RCC 7860 (cell line): ENCODE measurements at places on chromosomes 13 and 19.

DNA sequence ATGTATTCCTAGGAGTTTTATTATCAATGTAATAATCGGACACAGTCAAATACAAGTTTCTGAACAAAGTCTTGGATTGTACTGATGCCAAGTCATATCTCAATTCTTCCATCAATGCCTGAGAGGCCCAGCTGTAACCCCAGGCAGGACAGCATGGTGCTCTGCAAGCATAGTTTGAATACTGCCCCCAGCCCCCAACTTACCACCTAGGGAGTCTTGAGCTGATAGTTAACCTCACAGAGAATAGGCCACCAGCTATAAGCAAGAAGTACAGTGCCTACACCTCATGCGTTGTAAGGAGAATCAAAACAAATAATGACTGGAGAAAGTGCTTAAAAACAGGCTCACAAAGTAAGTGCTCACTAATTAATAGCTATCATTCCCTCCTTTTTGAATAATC is 2.7 kb downstream of the PROSER1 start:
- DNase-seq, result no peak

DNA sequence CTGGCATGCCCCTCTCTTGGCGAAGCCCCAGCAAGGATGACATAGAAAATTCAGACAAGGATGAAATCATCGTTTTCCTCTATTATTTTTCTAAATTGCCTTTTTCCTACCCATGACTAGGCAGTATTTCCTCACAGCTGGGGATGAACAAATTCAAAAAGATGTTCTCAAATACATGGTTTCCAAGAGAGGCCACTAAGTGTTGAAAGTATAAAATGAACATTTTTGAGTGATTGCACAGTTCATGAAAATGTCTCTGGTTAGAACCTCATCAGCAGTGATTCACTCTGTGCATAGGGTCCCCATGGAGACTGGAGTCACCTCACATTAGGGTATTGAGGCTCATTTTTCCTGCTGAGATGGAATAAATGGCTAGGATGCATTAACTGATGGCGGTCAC is 373.7 kb downstream of the DNAJC15 start:
- DNase-seq, result no peak

- DNase-seq, result no peak
Observed at GRCh38 chr13:23147827-23148226, 33.0 kb upstream of the SGCG start.

GRCh38 chr13:41006306-41006705 is 12.8 kb downstream of the ELF1 start:
- no peak for DNase-seq

DNA sequence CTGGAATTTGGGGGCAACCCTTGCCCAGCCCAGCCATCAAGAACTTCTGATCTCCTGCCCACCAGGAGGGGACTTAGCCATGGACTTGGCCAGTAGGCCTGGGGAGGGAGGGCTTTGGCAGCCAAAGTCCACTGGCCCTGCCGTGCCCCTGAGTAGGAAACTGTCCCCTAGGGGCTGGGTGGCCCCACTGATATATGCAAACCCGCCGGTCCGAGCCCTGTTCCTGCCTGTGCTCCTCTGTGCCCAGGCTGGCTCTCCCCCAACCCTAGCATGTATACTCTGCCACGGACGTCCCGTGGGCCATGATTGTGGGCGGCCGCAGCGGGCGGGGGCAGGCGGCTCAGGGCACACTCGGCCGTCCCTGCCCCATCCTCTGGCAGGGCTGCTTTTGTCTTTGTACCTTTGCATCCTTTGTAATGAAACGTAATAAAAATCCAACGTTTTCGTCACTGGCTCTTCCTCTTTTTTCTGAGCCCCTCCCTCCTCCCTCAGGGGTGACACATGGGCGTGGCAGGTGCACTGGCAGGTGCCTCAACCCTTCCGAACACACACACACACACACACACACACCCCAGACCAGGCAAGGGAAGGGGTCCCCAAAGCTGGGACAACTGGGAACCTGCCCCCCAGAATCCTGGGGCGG is 9.1 kb downstream of the COMP start:
- DNase-seq, result no peak

GRCh38 chr13:34816245-34816884 is 125.7 kb upstream of the NBEA start:
- DNase-seq, result no peak

GRCh38 chr13:92838786-92839185 is 387.8 kb upstream of the GPC6 start:
- peak; percentile 95 for DNase-seq

- DNase-seq, result no peak
Observed at GRCh38 chr13:72541674-72542073, 185.8 kb downstream of the MZT1 start.

DNA sequence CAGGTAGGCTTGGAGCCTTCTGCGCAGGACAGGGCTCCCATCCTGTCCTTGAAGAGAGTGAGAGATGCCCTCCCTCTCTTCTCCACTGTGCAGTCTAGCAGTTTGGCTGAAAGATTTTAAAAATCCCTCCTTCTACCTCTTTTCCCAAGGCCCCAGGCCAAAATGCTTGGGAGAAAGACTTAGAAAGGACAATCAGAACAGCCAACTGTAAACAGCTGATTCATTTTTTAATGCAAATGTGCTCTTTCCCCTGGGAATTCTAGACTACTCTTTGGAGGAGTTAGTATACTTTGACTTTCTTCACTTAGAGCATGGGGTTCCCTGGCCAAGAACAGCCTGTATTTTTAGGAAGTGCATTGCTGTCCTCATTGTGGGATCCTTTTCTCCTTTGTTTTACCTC is 398.9 kb downstream of the GPC6 start:
- DNase-seq, result no peak

GRCh38 chr13:114073881-114074612 is 58.4 kb downstream of the RASA3 start:
- no peak for DNase-seq

DNA sequence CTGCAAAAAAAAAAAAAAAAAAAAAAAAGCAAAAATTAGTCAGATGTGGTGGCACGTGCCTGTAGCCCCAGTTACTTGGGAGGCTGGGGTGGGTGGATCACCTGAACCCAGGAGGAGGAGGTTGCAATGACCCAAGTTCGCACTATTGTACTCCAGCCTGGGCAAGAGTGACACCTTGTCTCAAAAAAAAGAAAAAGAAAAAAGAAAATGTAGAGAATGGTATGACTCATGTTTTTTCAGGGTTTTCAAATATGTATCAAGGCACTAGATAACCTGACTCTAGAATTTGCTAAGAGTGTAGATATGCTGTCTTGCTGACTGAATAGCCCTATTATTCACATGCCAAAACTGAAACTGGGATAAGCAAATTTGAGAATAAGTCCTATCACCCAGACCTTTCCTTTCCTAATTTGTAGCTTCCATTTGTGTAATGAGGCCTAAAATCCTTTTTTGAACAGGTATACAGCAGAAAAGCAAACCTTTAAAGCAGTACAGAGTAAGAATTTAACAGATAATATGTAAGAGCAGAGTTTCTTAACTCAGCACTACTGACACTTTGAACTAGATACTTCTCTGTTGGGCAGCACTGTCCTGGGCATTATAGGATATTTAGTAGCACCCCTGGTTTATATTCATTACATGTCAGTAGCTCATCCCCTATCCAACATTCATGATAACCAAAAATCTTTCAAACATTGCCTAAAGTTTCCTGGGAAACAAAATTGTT is 108.6 kb downstream of the ELF1 start:
- no peak for DNase-seq

DNA sequence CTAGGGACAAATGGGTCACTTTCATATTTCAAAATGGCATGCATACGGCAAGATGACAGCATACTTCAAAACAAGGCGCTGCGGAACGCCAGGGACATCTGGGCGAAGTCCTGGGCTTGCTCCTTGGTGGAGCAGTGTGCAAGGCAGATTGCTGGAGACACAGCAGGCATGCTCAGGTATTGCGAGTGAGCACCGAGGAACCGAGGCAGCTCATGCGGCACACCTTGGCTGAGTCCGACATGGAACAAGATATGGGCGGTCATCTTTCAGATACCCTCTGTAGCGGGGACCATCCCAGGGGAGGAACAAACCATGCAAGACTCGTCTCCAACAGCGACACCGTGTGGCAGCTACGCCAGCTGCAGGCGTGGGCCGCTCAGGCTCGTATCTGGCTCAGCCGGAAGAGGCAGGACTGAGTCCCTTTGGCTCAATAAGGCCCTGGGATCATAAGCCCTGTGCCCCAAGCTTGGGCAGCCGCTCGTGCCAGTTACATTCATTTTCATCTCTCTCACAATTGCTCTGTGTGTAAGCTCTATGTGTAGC is 112.4 kb downstream of the NUFIP1 start:
- DNase-seq, result no peak

GRCh38 chr19:15551293-15552004 is 43.1 kb downstream of the CYP4F22 start:
- DNase-seq, result no peak

- no peak for DNase-seq
Observed at GRCh38 chr13:99388334-99388923, 81.2 kb upstream of the GPR183 start.

DNA sequence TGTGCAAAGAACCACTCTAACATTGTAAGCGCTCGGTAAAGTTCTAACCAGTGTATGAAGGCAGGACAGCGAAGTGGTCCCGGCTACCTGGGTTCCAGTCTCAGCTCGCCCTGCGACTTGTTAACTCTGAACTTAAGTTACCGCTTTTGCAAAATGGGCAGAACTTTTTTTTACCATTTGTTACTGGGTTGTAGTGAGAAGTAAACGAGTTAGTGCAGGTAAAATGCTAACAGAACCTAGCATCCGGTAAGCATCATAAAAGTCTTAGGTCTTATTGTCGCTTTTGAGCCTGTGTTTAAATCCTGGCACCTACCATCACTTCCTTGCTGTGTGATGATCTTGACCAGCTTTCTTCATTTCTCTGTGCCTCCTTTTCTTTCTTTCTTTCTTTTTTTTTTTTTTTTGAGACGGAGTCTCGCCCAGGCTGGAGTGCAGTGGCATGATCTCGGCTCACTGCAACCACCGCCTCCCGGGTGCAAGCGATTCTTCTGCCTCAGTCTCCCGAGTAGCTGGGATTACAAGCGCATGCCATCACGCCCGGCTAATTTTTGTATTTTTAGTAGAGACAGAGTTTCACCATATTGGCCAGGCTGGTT is 734 bp upstream of the TRMT1 start:
- DNase-seq, result no peak

DNA sequence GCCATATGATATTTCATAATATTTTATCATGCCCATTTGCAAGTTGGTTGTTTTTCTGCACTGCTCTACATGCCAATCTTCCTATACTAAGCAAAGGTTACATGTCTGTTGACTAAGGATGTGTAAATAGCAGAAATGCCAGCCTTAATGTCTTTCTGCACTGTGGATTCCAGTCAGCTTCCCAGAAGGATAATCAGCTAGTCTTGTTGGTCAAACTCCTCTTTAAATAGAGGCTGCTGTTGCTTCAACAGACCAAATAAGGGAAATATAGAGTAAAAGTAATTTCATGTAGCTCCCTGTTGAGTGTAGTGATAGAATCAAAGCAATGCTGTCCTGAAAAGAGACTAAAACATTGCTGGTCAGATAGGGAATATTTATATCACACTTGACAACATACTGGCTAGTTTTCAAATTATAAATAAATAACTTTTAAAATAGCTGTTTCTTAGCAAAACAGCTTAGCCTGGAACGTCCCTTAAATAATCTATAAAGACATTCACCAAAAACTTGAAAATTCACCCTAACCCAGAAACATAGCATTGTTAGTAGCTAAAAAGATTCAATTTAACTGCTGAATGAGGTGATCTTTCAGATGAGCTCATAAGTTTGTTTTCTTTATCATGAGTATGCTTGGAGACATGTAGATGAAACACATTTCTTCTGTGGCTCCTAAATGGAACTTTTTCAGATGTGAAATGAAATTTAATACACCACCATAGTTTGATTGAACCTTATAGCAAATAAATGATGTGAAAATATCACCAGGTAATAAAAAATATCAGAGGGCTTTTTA is 56.6 kb downstream of the FRY start:
- no peak for DNase-seq

DNA sequence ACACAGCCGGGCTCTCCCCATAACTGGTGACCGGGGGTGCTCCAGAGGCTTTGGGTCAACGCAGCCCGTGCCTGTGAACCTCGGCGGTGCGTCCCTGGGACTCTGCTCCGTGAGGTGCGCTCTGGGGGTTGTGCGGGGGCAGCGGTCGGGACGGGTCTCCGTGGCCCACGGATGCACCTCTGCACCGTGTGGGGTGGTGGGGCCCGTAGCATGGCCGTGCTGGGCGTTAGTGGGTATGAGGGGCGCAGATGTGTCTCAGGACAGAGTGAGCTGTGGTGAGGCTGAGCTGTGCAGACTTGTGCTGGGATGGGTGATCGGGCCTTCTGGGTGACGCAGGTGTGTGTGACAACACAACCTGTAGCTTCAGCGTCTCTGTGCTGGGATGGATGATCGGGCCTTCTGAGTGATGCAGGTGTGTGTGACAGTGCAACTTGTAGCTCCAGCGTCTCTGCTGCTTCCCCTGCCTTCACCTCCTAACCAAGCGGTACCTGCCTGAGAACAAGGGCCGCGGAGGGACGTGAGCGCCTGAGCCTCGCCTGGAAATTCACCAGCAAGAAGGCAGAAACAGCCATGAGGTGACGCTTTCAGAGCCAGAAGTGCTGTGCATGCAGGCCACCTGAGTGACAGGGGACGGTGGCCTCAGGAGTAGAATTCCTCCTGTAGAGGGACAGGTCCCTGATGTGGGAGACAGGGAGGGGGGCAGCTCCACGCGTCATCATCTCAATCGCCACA is 599 bp downstream of the ZNF331 start:
- DNase-seq, result no peak

- DNase-seq, result peak; percentile 75
Observed at GRCh38 chr13:44758630-44759383, 182.7 kb upstream of the TSC22D1 start.

DNA sequence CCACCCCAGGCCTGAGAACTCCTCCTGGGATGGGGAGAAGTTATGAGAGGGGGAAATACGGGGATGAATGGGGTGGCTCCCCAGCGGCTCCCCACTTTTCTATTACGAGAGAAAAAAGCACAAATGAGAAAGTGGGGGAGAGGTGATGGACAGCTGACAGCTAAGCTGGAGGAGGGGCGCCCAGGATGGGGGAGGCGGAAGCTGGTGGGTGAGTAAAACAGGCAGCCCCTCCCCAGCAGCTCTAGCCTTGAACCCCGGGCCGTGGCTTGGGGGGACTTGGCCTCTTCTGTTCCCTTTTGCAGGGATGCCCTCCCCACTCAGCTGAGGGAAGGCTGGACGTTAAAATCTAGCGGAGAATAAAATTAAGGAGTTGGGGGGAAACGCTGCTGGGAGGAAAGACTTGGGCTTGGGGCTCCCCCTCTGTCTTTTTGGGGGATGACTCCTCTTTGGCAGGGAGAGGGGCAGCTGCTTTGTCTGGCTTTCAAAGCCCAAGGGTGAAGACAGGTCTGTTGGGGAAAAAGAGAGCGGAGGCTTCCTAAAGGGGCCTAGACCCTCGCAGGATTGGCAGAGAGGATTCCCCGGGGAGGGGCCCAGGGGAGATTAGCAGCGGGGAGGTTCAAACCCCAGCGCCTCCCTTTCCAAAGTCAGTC is 1.4 kb upstream of the SAMD1 start:
- no peak for DNase-seq

- no peak for DNase-seq
Observed at GRCh38 chr13:51619614-51620013, 35.4 kb downstream of the WDFY2 start.

- DNase-seq, result peak; percentile 74
Observed at GRCh38 chr13:102983496-102983895, 82.7 kb downstream of the SLC10A2 start.

GRCh38 chr13:39379118-39379517 is 223.9 kb downstream of the LHFPL6 start:
- DNase-seq, result no peak

- peak; percentile 48 for DNase-seq
Observed at GRCh38 chr19:46530636-46531035, 35.0 kb upstream of the PNMA8B start.

- DNase-seq, result no peak
Observed at GRCh38 chr13:21344662-21345176, 114.4 kb downstream of the ZDHHC20 start.
